A549 treated with DMSO at 1 μM for 4 hours (cell line): ENCODE measurements at places on chromosomes 2 and 18. TPM values are rescaled to one million over a fixed set of nuclear protein-coding genes. Genes with fewer than 3 reads are reported as not detected.

ARL5A gene
- total RNA-seq = 21.7 to 29.7 TPM (median 25.0 TPM) in 5 replicates

ST6GAL2 gene
- 16.7 to 28.3 TPM (median 24.1 TPM) in 5 replicates for total RNA-seq

EDAR gene
- total RNA-seq = 0.02 TPM in 2 of 5 replicates, not detected in the others

MFSD2B gene
- total RNA-seq = 0.15 to 0.31 TPM (median 0.17 TPM) in 5 replicates

LOXHD1 gene
- not detected in 5 replicates for total RNA-seq

TXNDC9 gene
- total RNA-seq = 37.3 to 44.9 TPM (median 41.4 TPM) in 5 replicates

CCL20 gene
- total RNA-seq = 2.3 to 7.2 TPM (median 3.2 TPM) in 5 replicates

ARL4C gene
- 88.6 to 111 TPM (median 98.1 TPM) in 5 replicates for total RNA-seq

REEP1 gene
- 0.53 to 1.1 TPM (median 0.83 TPM) in 5 replicates for total RNA-seq

CCDC148 gene
- total RNA-seq = 0.13 to 0.55 TPM (median 0.38 TPM) in 5 replicates

MEMO1 gene
- total RNA-seq = 79.8 to 89.7 TPM (median 83.7 TPM) in 5 replicates

ZDBF2 gene
- total RNA-seq = 1.1 to 2.9 TPM (median 1.3 TPM) in 5 replicates

LIPG gene
- total RNA-seq = 0.10 to 0.44 TPM (median 0.23 TPM) in 5 replicates

ANKRD62 gene
- not detected in 5 replicates for total RNA-seq

KIAA2012 gene
- not detected in 5 replicates for total RNA-seq

HOXD13 gene
- total RNA-seq = 0.22 to 0.32 TPM (median 0.24 TPM) in 5 replicates

ABI2 gene
- 45.2 to 71.5 TPM (median 67.6 TPM) in 5 replicates for total RNA-seq

LRRTM4 gene
- not detected in 5 replicates for total RNA-seq

OTOS gene
- 0.21 TPM in 1 of 5 replicates, not detected in the others for total RNA-seq

FLACC1 gene
- total RNA-seq = 0.14 to 0.45 TPM in 2 of 5 replicates, not detected in the others

NEMP2 gene
- total RNA-seq = 5.7 to 8.5 TPM (median 7.3 TPM) in 5 replicates

SLC5A7 gene
- total RNA-seq = not detected in 5 replicates

PCARE gene
- not detected in 5 replicates for total RNA-seq

TMEM163 gene
- 0.08 to 0.15 TPM (median 0.12 TPM) in 4 of 5 replicates, not detected in the other for total RNA-seq

LHCGR gene
- total RNA-seq = not detected in 5 replicates

SLC25A52 gene
- not detected in 5 replicates for total RNA-seq
